Fibroblast of lung (primary cell): ENCODE measurements at places on chromosomes 3 and 15.
A peak's percentile ranks its signal among the peaks of the same experiment; 100 is the strongest.

GRCh38 chr3:62950210-62950609, 75.0 kb upstream of the CADPS start:
- no peak for DNase-seq

DNA sequence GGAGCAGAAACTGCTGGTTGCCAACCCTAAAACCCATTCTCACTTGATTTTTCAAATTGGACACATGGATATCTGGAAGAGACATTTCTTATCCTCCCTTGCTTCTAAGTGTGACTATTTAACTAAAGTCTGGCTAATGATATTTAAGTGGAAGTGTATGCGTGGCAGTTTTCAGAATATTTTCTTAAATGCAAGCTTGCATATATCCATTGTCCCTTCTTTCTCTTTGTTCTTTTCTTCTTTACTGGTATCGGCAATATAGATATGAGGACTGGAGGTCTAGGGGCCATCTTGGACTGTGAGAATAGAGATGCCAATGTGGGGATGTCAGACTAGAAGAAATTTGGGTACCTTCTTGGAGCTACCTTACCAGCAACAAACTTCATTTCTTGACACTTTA, 364.3 kb upstream of the DPH6 start:
- no peak for DNase-seq

DNA sequence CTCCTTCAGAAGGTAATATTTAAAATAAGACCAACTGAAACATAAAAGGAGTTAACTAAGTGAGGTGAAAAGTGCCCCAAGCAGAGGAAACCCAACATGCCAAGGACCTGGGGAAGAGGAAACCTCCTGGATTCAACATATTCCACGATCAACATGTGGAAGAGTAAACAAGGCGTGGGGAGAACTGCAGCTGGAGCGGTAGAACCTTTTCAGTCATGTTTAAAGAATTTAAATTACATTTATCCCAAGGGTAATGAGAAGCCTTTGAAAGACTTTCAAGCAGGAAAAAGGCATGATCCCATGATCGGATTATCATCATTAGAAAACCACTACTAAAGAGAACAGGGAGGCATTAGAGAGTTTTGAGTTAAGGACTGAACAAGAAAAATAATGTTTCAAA, 330.7 kb downstream of the FHIT start:
- DNase-seq: no peak

GRCh38 chr15:27585041-27585640, 514.0 kb downstream of the OCA2 start:
- peak; percentile 9 for DNase-seq

DNA sequence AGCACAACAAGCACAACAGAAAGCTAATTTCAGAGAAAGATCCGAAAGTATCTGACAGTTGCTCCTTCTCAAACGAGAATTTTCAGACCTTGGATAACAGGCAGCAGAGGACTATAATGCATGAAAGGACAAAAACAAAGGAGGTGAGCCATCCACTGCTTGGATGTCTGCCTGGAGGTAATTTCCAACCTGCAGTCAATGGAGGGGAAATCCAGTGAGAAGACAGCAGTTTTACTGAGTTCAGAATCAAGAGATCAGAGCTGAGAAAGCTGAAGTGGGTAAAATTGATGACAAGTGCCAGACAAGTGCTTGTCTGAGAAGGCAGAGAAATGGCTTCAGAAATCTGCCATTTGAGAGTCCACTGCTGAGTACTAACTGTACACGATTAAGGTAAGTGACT, 22.1 kb downstream of the UBE3A start:
- no peak for DNase-seq

DNA sequence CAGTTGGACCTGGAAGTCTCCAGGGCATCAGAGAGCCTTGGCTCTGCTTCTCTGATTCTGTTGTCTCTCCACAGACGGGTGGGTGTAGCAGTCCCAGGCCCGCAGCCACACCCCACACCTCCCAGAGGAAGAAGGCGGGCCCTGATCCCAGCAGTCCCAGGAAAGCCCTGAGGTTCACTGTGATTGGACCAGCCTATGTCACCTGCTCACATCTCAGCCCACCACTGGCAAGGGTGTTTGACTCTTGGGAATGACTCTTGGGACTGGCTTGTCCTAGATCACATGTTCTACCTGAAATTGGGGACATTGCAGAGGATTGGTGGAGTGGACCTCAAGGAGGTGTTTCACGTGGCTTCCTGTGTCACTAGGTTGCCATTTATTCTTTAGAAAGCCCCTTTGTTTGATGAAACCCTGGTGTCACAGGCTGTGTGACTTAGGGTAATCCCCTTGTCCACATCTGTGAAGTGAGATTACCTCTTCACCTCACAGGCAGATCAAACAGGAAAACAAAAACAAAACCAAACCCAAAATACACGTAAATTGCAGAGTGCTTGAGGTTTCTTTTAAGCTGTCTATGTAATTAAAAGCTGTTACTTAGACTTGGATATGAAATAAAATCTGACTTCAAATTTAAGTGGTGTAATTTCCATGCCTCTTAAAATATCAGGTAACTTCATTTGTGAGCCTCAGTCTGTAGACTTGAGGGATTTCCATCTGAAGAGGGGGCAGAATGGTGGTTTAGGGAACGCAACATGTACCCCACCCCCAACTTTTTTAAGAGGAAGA, 26.7 kb downstream of the FLNB start:
- DNase-seq: no peak

DNA sequence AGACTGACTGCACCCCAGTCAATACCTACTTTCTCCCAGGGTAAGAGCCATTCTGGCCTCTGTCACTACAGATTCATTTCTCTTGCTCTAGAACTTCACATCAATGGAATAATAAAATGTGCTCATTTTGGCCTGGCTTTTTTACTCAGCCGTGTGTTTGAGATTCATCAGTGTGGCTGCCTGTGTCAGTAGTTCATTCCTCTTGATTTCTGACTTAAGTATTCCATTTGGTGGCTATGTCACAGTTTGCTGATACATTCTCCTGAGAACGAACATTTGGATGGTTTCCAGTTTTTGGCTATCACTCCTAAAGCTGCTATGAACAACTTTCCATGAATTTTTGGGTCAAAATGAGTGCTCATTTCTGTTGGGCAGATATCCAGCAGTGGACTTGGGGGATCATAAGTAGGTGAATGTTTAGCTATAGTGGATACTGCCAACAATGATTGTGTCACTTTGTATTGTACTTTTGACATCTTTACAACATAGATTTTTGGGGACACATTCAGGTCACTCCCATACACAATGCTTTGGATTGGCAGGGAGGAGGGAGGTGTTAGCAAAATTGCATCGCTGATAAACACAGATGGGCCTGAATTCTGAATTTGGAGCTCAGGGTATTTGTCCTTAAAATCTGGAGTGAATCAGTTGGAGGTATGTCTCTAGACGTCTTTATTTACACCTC, 19.8 kb upstream of the FAM107A start:
- no peak for DNase-seq

- DNase-seq: no peak
Observed at GRCh38 chr15:71281256-71281655, 166.0 kb downstream of the THSD4 start.

DNA sequence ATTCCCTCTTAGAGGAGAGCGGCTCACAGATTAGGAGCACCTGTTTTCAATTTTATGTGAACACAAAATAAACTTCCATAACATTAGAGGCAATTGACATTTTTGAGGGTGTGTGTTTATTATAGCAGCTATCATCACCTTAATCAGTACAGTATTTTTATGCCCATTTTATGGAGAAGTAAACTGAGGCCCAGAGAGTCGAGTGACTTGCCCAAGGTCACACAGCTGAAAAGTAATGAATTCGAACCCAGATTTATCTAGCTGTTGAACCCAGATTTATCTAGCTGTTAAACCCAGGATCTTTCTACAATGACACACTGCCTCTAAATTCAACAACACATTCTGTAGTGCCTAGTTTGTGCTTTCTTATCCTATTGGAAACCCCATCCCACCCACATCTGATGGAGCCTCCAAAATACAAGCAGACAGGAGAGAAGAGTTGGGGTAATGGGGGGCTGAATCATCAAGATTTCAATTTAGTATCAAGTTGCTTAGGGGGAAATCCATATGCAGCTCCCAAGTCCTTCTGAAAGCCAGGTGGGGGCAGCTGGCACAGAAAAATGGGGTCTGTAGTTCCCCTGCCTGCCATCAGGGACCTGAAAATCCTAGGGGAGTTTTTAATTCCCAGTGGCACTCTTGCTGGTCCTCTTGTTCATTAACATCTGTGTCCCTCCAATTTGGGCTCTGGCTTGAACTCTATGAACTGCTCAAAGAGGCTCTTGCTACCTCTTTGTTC, 50.4 kb upstream of the TRA2B start:
- no peak for DNase-seq

GRCh38 chr3:6803619-6804018, 57.3 kb upstream of the GRM7 start:
- no peak for DNase-seq

- DNase-seq: no peak
Observed at GRCh38 chr3:196624067-196624790, 15.3 kb upstream of the NRROS start.

- DNase-seq: peak; percentile 52
Observed at GRCh38 chr3:69005071-69005790, 8.3 kb downstream of the EOGT start.

DNA sequence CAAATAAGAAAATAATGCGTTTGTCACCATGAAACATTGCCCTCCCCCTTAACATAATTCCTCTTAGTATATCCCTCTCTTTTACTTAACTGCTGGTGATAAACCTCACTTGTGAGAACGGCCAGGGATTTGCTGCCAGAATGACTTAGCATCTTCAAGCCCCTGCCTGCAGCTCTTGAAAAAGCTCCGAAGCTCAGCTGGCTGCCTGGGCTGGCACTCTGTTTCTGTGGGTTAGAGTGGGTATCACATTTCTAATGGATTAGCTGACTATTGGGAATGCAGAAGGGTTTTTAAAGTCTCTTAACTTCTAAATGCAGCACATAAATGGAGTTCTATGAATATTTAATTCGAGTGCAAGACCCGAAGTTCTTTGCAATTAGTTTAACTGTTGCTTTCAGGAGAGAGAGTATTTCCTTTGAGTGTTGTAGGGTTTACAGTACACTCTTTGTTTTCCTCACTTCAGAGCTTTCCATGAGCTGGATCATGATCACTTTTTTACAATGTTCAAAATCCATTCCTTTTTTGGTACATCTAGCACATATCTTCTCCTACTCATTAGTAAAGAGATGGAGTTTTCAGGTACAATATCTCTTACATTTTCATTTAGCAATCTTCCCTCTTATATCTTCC, 124.7 kb upstream of the RBMS3 start:
- DNase-seq: peak; percentile 58

DNA sequence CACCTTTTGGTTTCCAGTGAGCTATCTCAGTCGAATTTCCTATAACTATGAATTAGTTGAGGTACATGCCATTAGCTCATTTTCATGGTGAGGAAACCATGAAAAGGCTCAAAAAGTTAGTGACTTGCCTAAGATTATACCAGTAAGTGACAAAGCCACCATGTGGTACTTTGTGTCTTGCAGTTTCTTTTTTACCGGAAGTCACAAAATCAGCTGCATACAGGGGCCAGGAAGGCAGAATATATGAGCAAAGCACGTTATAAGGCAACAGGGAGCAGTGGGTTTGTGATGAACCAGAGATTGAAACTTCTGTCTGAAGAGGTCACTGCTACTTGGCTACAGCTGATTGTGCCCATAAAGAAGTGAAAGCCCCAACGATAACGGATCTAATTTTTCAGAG, 50.3 kb downstream of the CMTM8 start:
- DNase-seq: no peak

DNA sequence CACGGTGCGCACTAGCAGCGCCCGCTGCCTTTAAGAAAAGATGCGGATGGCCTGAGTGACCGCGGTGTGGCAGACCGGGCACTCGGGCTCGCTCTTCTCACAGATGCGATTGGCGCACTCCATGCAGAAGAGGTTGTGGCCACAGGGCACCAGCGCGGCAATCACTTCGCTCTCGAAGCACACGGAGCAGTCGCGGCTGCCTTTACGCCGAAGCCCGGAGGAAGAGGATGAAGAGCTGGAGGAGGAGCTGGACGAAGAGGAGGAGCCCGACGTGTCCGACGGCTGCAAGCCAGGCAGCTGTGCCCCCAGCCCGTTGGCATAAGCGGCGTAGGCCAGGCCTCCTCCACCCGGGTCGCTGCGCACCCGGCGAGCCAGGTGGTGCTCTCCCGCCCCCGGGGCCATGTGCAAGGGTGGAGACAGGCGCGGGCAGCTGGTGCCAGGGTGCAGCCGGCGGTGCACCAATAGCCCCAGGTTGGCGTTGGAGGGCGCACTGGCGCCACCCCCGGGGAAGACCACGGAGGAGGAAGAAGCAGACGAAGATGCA, 2.6 kb downstream of the MEX3B start:
- DNase-seq: peak; percentile 8

DNA sequence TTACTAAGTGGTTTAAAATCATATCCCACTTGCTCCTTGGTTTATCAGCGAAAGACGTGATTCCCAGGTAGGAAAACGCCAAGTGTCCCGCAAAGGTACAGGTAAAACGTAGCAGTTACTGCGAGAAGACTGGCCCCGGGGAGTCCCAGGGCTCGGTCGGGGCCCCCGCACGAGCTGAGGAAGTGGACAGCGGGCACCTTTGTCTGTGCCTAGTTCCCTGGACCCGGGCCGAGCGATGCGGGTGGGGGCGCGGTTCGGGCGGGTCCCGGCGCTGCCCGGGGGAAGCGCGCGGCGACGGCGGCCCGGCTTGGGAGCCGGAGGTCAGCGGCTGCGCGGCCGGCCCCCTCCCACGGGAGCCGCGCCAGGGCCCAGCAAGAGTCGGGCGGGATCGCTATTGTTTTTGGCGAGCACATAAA, 864 bp upstream of the NEO1 start:
- DNase-seq: no peak

DNA sequence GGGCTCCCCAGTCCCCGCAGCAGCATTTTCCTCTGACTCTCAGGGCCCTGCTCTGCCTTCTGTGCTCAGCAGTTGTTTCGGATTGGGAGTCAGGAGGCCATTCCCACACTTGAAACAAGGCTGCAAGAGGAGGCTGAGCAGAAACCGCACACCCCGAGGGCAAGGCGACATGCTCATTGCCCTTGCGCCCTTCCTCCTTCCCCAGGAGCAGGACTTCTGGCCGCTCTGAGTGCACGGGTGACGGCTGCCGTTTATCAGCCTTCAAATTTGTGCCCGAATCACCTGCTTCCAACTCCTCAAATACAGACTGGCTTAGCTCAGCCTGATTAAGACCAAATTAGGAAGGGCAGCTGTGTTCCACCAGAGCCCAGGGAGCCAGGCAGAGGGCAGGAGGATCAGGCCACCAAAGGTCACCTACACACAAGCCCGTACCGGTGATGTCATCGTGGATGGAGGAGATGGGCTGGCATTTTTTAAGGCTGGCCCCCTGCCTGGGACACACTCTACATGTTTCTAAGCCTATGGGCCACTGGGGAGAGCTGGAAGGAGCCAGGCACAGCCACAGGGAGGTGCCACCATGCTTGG, 38.1 kb downstream of the TM2D3 start:
- DNase-seq: no peak
